ENCODE measurements at places on chromosomes 5 and 9. TPM values are rescaled to one million over a fixed set of nuclear protein-coding genes. Genes with fewer than 3 reads are reported as not detected.

- no peaks in the 10 kb centered on the region for H3K36me3 ChIP-seq
- DNase-seq, result no peak
- no peak overlapping the region for H3K27ac ChIP-seq
- H3K4me1 ChIP-seq, result no peaks in the 10 kb centered on the region
These were observed 30.1 kb upstream of the LRRC14B start for GRCh38 chr5:160921-161802.

- H3K27ac ChIP-seq, result no peak overlapping the region
- no peaks in the 10 kb centered on the region for H3K27me3 ChIP-seq
- DNase-seq, result no peak
- H3K36me3 ChIP-seq, result no peaks in the 10 kb centered on the region
- H3K4me3 ChIP-seq, result no peak overlapping the region
These were observed 36.1 kb upstream of the LPAR1 start for GRCh38 chr9:111074395-111074794.

The MVB12B gene
- total RNA-seq, result 6.7 TPM

GRCh38 chr5:53059281-53059680 lies 50.3 kb downstream of the MOCS2 start:
- no peaks in the 10 kb centered on the region for H3K36me3 ChIP-seq
- H3K4me3 ChIP-seq, result no peak overlapping the region
- H3K27ac ChIP-seq, result no peak overlapping the region
- no peaks in the 10 kb centered on the region for H3K27me3 ChIP-seq
- DNase-seq, result no peak
- no peaks in the 10 kb centered on the region for H3K4me1 ChIP-seq

The FBXO4 gene
- total RNA-seq, result 12.6 TPM

- no peaks in the 10 kb centered on the region for H3K36me3 ChIP-seq
- no peaks in the 10 kb centered on the region for H3K4me1 ChIP-seq
- DNase-seq, result no peak
- no peak overlapping the region for H3K4me3 ChIP-seq
- H3K27ac ChIP-seq, result no peak overlapping the region
These were observed 764.6 kb downstream of the CDH12 start for GRCh38 chr5:22088517-22088916.

GRCh38 chr9:127555840-127556820 lies 55.9 kb upstream of the STXBP1 start:
- H3K4me1 ChIP-seq, result peaks cover 65% of the 10 kb centered on the region
- H3K4me3 ChIP-seq, result no peak overlapping the region
- H3K27ac ChIP-seq, result peak overlapping the region; percentile 90
- DNase-seq, result no peak
- no peaks in the 10 kb centered on the region for H3K36me3 ChIP-seq
- H3K27me3 ChIP-seq, result no peaks in the 10 kb centered on the region

GRCh38 chr9:133715295-133715865 lies 22.8 kb downstream of the SARDH start:
- peaks cover 9% of the 10 kb centered on the region for H3K36me3 ChIP-seq
- no peak overlapping the region for H3K4me3 ChIP-seq
- DNase-seq, result no peak
- H3K27me3 ChIP-seq, result no peaks in the 10 kb centered on the region
- H3K27ac ChIP-seq, result no peak overlapping the region

The PLPP7 gene
- 0.38 TPM for total RNA-seq

The INSL6 gene
- not detected for total RNA-seq

- H3K27ac ChIP-seq, result no peak overlapping the region
- H3K4me3 ChIP-seq, result no peak overlapping the region
- DNase-seq, result no peak
- no peaks in the 10 kb centered on the region for H3K4me1 ChIP-seq
These were observed 37.6 kb upstream of the STX17 start for GRCh38 chr9:99868845-99869244.

- no peak overlapping the region for H3K4me3 ChIP-seq
- DNase-seq, result peak; percentile 37
- no peaks in the 10 kb centered on the region for H3K27me3 ChIP-seq
- H3K36me3 ChIP-seq, result no peaks in the 10 kb centered on the region
These were observed 2.0 kb upstream of the ARHGEF28 start for GRCh38 chr5:73623901-73624404.

The FST gene
- total RNA-seq, result 0.67 TPM

DNA sequence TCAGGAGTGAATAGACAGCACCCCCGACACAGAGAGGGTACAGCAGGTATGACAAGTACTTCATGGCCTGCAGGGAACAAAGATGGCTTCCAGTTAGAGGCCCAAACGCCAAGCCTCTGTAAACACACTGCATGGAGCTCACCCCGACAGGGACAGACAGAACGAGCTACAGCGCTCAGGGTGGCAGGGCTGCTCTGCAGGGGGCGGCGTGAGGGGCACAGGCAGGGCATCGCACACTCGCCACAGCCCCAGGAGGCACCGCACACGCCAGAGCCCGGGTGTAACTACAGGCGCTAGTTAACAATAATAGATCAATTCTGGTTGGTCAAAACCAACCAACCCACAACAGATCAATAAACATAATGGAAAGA lies 21.1 kb downstream of the CLPTM1L start:
- no peaks in the 10 kb centered on the region for H3K4me1 ChIP-seq
- H3K4me3 ChIP-seq, result no peak overlapping the region
- H3K27ac ChIP-seq, result no peak overlapping the region
- H3K27me3 ChIP-seq, result no peaks in the 10 kb centered on the region
- DNase-seq, result no peak
- H3K36me3 ChIP-seq, result peaks cover 56% of the 10 kb centered on the region

The LECT2 gene
- total RNA-seq, result not detected

DNA sequence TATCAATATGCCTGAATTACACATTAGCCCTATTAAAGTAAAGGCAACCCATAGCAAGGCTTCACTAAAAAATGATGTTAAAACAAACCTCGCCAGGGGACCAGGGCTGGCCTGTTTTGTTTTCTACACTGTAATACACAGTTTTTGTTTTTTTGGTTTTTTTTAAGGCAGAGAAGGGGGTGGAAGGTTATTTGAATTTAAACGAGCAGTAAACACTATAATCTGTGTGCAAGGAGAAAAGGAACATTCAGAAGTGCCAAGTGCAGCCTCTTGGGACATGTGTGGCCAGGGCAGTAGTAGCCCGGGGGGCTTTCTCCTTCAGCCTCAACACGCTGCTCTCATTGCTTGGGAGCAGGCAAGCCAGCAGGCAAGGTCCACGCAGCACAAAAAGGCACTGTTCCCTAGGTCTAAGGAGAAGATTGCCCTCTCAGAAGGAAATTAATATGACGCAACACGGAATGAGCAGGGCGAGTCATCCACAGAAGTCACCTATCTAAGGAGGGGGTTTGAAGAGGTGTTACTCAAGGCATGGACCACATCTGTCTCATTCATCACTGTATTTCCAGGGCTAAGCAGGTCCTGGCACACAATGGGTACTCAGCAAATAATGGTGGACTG lies 16.2 kb downstream of the SIL1 start:
- H3K4me3 ChIP-seq, result no peak overlapping the region
- peaks cover 36% of the 10 kb centered on the region for H3K4me1 ChIP-seq
- DNase-seq, result no peak
- H3K36me3 ChIP-seq, result no peaks in the 10 kb centered on the region
- H3K27me3 ChIP-seq, result no peaks in the 10 kb centered on the region
- no peak overlapping the region for H3K27ac ChIP-seq

DNA sequence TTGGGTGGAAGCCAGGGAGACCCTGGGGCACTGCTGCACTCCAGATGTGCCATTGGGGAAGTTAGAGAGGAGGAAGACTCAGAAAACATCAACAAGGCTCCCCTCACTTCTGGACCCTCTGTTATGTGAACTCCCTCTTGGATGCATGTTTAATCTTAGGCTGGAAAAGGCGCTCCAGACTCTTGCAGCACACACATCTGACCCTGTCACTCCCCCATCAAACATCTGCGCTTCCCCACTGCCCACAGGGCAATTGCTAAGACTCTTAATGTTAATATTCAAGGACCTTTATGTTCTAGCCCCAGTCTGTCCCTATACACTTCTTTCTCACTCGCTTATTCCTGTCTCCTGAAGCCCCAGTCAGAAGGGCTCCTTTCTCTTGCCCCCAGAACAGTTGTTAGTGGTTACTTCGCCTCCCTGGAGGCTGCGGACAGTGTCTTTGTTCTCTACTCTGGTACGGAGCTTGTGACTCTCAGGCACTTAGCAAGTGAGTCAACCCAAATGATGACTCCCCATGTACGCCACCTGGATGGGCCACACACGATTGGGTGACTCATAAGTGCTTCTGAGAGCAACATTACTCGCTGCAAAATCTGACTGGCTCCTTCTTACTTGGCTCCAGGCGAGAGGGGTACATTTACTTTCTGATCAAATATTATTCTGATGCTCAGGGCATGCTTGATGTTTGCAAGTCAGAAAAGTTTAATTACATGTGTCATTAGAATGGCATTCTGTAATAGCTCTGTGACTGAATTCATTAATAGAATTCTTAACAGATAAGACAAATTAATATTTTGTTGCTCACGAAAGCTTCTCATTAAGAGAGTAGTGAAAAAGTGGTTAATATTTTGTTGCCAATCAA lies 193.6 kb downstream of the HSPA4 start:
- no peaks in the 10 kb centered on the region for H3K4me1 ChIP-seq
- H3K4me3 ChIP-seq, result no peak overlapping the region
- DNase-seq, result no peak
- H3K27ac ChIP-seq, result no peak overlapping the region
- no peaks in the 10 kb centered on the region for H3K27me3 ChIP-seq

GRCh38 chr9:111838439-111838838 lies 43.7 kb upstream of the SHOC1 start:
- no peak overlapping the region for H3K27ac ChIP-seq
- no peaks in the 10 kb centered on the region for H3K36me3 ChIP-seq
- no peak for DNase-seq
- no peak overlapping the region for H3K4me3 ChIP-seq
- H3K4me1 ChIP-seq, result peaks cover 4% of the 10 kb centered on the region

DNA sequence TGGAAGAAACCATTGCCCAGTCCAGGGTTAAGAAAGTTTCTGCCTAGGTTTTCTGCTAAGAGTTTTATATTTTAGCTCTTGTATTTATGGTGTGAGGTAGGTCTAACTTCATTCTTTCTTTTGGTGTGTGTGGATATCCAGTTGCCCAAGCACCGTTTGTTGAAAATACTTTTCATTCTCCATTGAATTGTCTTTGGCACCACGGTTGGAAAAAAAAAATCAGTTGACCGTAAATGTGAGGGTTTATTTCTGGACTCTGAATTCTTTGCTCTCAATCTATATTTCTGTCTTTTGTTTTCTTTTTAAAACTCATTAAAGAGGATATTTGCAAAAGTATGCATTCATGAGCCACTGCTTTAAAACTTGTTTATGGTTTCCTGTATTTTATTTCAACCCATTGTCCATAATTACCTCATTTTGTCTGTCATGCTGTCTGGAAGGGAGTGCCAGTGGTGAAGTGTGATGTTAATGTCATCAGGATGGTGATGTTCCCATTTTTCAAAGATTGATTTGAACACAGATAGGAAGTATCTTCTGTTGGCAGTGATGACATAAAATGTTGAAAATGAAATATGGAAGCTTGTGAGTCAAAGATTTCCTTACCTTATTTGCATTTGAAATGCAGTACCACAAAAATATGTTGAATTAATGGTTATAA lies 33.9 kb downstream of the HABP4 start:
- H3K27me3 ChIP-seq, result no peaks in the 10 kb centered on the region
- peaks cover 7% of the 10 kb centered on the region for H3K4me1 ChIP-seq
- no peak overlapping the region for H3K4me3 ChIP-seq
- no peak for DNase-seq
- no peak overlapping the region for H3K27ac ChIP-seq

The STC2 gene
- 13.5 TPM for total RNA-seq

The GRIN1 gene
- total RNA-seq, result 0.44 TPM

The RBM27 gene
- total RNA-seq, result 3.3 TPM

- no peak overlapping the region for H3K27ac ChIP-seq
- no peak overlapping the region for H3K4me3 ChIP-seq
- no peaks in the 10 kb centered on the region for H3K27me3 ChIP-seq
- H3K36me3 ChIP-seq, result peaks cover 3% of the 10 kb centered on the region
- peak; percentile 61 for DNase-seq
These were observed 70.5 kb downstream of the ERP44 start for GRCh38 chr9:100028201-100028784.

DNA sequence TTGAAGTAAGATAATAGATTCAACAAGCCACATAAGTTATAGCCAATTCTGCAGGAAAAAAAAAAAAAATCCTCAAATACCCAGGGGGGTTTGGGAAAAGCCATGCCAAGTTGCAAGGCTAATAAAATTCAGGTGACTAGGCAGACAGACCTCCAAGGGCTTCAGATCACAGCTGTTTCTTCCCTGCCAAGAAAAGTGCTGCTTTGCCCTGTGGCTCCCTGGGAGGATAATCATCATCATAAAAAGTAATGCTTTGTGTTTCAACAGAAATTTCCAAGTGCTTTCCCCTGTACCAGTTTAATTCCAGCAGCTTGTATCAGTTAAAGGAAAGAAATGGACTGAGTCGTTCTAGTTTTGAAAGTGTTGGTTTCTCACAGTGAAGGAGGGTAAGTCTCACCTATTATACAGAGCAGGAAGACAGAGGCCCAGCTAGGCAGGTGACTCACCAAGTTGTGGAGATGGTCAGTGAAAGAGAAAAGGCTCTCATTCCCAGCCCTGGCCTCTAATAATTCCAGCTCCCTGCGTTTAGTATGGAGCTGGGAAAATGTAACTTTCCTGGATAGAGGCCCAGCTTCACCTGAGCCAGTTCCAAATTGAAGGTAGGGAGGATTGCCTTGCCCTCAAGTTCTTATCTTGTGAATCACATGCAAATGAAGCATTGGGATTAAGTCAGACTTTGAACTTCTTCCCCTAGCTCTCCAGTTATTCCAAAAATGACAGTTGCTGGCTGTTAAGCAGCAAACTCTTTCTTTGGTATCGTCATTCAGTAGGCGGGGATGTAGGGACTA lies 263.4 kb downstream of the GRIA1 start:
- no peak overlapping the region for H3K27ac ChIP-seq
- H3K4me1 ChIP-seq, result no peaks in the 10 kb centered on the region
- no peaks in the 10 kb centered on the region for H3K27me3 ChIP-seq
- no peak for DNase-seq

DNA sequence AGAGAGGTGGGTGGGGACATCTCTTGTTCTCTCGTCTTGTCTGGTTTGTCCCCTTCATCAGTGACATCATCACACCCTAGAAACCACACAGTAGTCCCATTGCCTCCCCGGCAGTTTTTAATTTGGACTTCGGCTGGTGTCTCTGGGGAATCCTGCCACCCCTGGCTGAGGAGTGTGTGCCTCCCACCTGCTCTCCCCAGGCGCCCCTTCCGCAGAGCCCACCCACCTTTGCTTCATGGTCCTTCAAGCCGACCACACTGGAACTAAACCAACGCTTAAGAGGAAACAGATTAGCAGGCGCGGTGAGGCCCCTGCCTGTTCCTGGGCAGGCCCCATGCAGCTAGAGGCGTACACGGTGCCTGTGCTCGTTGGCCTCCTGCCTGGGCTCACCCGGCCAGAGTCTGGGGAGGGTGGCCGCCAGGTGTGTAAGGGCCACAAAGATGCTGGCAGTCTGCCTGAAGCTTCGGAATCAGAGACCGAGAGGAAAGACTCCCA lies 107.6 kb upstream of the SPRY4 start:
- H3K36me3 ChIP-seq, result no peaks in the 10 kb centered on the region
- no peaks in the 10 kb centered on the region for H3K27me3 ChIP-seq
- H3K4me3 ChIP-seq, result no peak overlapping the region
- no peak overlapping the region for H3K27ac ChIP-seq

GRCh38 chr5:116856271-116856670 lies 281.6 kb upstream of the SEMA6A start:
- DNase-seq, result no peak
- H3K27ac ChIP-seq, result no peak overlapping the region
- no peaks in the 10 kb centered on the region for H3K4me1 ChIP-seq
- no peak overlapping the region for H3K4me3 ChIP-seq
- no peaks in the 10 kb centered on the region for H3K36me3 ChIP-seq

The PCDHAC2 gene
- total RNA-seq, result 0.37 TPM

The FAM174A gene
- 10.2 TPM for total RNA-seq

The DTWD2 gene
- 4.1 TPM for total RNA-seq

GRCh38 chr5:128254789-128255188 lies 171.2 kb downstream of the SLC12A2 start:
- no peaks in the 10 kb centered on the region for H3K27me3 ChIP-seq
- no peaks in the 10 kb centered on the region for H3K36me3 ChIP-seq
- no peak for DNase-seq
- no peak overlapping the region for H3K27ac ChIP-seq

The GKAP1 gene
- 6.1 TPM for total RNA-seq
